ENCODE measurements at places on chromosomes 3 and 15.

GRCh38 chr15:31023841-31024240 lies 32.4 kb upstream of the MTMR10 start:
- DNase-seq, result no peak

DNA sequence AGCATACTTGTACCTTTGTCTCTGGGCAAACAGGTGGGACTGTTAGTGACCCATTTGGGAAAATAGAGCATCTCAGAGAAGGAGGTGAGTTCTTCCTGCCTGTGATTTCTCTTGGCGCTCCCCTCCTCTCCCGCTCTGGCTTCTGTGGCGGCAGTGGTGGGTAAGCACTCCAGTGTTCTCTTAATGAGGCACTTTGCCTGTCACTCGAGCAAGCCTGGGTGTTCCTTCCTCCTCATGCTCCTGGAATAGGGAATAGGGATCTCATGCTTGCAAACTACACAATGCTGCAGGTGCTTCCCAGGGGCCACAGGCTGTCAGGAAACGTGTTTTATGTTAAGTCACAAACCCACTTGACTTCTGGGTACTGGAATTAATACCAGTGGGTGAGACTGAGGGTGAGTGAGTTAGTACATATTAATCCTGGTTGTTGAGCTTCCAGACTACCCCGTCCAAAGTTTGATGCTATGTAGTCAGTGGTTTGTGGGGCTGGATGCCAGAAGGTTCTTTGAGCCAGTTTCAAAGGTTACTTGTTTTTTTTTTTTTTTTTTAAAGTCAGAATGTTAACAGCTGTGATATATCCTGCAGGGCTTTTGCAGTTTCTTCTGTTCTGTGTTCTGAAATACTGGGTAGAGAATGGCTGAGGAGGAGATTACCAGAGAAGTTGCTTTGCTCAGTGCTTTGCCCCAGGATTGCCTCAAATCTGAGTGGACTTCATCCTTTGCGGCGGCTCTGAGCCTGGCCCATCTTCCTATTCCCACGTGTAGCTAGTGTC lies 30.5 kb downstream of the EDEM1 start:
- DNase-seq, result no peak

DNA sequence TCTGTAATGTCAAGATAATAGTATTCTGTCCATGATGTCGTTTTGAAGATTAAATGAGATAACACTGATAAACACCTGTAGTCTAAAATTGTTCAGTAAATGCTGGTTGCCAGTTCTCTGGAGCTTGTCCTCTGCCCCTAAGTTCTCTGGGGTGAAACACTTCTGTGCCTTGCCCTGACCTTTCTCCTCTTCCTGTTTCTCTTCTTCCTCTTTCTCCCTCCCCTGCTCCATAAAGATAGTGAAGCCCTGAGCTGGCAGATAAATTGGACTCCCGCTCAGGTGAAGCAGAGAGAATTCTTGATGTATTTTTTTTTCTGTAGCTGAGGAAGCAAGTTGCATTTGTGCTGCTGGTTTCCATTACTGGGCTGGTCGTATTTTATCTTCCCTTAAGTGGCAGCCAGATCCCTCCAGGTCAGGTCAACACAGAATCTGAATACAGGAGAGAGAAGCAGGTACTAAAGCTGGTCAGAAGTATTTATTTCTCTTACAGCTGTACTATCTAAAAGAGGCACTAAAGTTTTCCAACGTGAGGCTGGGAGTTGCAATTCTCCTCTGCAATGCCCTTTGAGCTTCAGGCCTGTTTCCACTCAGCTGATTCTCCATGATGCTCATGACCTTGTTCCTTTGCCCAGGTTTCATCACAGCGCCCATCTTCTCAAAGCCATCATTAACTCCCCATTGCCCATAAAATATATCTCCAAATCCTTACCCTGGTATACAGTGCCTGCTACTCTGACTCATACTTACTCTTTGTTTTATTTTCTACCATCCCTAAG lies 319.3 kb upstream of the CFAP20DC start:
- DNase-seq, result no peak

DNA sequence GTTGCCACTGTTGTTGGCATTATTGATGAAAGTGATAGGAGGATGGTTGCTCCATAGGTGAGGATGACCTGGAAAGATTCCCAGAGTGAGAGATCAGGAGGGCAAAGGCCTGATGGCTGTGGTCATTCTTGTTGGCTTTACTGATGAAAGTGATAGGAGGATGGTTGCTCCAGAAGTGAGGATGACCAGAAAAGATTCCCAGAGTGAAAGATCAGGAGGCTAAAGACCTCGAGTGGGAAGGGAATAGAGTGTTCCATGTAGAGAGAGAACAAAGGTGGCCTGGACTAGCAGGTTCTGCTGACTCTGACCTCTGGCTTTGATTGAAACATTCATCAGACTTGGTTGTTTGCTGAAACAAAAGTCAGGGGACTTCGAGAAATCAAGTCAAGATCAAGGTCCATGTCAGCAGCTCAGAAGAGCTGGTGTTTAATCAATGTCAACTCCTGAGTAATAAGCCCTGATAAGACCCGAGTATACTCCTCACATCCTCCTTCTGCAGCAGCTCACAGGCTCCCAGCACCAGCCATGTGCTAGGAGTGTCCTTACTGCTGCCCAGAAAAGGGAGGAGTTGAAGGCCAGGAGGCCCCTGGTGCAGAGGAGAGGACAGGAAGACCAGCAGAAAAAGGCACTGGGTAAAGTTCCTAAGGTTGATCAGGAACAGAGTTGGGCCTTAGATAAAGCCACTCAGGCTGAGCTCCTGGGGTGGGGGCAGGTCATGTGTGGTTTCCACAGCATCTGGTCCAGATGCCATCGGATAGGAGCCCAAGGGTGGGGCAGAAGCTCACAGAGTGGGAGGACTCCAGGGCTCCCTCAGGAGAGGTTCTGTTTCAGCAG lies 19.9 kb downstream of the CYP8B1 start:
- no peak for DNase-seq

DNA sequence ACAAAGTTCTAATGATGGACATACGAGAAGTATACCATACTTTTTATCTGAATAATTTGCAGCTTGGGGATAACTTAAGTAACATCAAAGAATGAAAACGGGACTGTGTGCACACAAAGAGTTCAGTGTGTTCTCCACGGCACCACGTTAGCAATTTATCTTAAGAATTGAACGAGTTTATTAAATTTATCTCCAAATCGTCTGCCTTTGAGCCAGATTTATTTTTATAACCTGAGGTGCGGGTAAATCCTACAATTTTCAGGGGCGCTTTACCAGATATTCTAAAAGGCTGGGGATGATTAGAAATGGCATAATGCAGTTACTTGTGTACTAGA lies 3.5 kb downstream of the CHD2 start:
- DNase-seq, result no peak

GRCh38 chr3:47579875-47580274 lies 1.2 kb upstream of the CSPG5 start:
- DNase-seq, result no peak

GRCh38 chr15:48021336-48022086 lies 99.3 kb upstream of the SLC24A5 start:
- peak; percentile 17 for DNase-seq

- peak; percentile 88 for DNase-seq
These were observed 160.2 kb upstream of the TBL1XR1 start for GRCh38 chr3:177357352-177358090.

GRCh38 chr3:89787979-89788378 lies 680.6 kb downstream of the EPHA3 start:
- DNase-seq, result no peak

GRCh38 chr3:185995352-185995751 lies 57.5 kb upstream of the TRA2B start:
- peak; percentile 68 for DNase-seq

- DNase-seq, result no peak
These were observed 374.1 kb upstream of the RBMS3 start for GRCh38 chr3:28906561-28907310.

DNA sequence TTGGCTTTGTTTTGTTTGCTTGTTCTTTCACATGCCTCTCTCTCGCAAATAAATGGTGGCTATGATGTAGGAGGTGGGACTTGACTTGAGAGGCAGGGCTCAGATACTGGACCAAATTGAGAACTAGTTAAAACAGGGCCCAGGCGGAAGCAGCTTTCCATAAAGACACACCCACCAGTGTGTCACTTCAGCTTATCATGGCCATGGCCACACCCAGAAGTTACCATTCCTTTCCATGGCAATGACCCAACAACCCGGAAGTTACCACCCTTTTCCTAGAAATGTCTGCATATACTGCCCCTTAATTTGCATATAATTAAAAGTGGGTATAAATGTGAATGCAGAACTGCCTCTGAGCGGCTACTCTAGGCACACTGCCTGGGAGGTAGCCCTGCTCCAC lies 62.6 kb upstream of the CNTN4 start:
- DNase-seq, result no peak

GRCh38 chr3:143571548-143571947 lies 276.7 kb downstream of the SLC9A9 start:
- DNase-seq, result peak; percentile 2

DNA sequence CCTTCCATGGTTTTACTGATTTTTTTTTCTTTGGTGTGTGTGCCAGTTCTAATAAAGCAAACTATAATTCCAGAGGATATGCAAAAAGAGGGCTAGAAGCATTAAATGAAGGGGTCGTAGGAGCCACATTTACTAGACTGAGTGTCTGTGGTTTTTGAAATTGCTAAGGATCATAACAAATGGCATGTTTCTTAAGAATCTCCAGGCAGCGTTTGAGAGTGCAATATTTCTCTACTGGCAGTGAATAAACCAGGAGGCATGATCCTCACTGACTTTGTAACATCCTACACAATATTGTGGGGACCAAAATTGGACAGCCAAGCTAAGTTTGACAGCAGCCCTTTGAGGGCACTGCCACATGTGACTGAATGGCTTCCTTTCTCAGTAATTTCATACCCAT lies 115.9 kb upstream of the CCNL1 start:
- no peak for DNase-seq

- peak; percentile 96 for DNase-seq
These were observed at the start of gene PRICKLE2 for GRCh38 chr3:64224826-64225610. TSS of gene PRICKLE2 (minus strand) at chr3:64225466. CDS start at chr3:64198927, 26,539 bp downstream.

DNA sequence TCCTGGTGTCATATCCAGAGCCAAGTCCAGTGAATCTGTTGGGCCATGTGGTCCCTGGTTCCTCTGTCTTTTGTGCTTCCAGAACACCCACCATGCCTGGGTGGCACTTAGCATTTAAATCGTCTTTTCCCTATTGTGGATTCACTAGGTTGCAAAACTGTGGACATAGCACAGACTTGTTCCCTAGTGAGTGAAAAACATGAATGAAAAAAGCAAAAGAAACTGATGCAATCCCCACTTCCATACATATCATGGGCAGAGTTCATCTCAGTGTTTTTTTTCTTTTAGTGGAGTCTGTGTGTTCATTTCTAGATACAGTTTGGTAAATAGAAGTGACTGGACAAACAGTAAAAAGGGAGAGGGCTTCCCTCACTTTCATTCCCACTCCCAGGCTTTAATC lies 170.5 kb downstream of the SLCO3A1 start:
- DNase-seq, result no peak

DNA sequence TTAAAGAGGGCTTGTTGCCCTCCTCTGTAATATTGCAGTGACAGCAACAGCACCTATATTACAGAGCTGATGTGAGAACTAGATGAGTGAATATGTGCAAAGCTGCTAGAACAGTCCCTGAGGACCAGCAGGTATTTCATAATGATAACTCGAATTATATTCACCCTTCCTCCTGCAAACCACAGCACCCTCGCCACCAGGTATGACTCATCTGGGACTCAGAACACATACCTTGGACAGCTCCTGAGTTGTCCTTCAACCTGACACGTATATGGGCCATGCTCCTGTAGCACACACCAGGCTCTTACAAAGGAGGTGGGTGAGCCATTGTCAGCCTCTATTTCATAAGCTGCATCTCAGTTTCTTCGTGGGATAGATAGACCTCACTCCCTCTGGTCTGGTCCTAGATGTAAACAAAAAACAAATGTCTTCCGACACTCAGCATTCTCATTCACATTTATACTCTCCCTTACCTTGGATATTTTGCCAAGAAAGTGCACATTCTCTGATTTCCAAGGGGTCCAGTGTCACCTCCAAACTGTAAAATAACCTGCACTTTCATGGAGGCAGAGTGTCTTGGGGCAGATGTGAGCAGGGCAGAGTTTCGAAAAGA lies 124.5 kb downstream of the TLE3 start:
- peak; percentile 36 for DNase-seq

DNA sequence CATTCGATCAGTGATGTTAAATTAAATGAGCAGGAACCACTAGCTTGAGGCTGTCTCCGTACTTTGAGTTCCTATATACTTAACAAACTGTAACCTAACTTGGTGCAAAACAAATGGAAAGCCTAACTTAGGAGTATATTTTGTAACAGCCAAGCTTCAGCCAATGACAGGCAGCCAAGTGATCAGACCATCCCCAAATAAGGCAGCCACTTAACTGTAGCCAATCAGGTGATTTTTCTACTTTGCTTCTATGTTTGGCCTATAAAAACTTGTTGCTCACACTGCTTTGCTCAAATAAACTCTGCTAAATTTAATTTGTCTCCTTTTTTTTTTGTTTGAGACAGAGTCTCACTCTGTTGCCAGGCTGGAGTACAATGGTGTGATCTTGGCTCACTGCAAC lies 19.3 kb upstream of the ZNF770 start:
- no peak for DNase-seq

DNA sequence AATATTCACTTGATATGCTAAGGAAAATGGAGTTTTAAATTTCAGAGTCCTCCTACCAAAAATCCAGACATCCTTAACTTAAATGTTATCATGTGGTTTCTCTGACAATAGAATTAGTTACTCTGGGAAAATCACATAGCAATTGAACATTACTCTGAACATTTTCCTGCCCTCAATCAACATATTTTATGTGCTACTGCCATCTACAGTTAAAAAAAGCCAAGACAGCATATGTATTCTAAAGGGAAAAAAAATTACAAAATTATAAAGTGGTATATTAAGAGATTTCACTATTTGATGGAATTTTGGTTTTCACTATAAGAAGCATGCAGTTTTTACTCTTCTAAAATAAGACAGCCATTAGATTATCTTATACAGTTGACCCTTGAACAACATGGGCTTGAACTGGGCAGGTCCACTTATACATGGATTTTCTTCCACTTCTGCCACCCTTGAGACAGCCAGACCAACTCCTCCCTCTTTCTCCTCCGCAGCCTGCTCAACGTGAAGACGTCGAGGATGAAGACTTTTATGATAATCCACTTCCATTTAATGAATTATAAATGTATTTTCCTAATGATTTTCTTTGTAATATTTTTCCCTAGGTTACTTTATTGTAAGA lies 122.3 kb downstream of the ATP1B3 start:
- DNase-seq, result no peak

GRCh38 chr3:15331606-15332404 lies 581 bp downstream of the SH3BP5 start:
- DNase-seq, result no peak

GRCh38 chr3:84600703-84601225 lies 358.0 kb upstream of the CADM2 start:
- no peak for DNase-seq

GRCh38 chr3:81472600-81473362 lies 288.7 kb downstream of the GBE1 start:
- DNase-seq, result no peak

GRCh38 chr15:90358124-90359033 lies 6.3 kb downstream of the ZNF774 start:
- DNase-seq, result peak; percentile 45

DNA sequence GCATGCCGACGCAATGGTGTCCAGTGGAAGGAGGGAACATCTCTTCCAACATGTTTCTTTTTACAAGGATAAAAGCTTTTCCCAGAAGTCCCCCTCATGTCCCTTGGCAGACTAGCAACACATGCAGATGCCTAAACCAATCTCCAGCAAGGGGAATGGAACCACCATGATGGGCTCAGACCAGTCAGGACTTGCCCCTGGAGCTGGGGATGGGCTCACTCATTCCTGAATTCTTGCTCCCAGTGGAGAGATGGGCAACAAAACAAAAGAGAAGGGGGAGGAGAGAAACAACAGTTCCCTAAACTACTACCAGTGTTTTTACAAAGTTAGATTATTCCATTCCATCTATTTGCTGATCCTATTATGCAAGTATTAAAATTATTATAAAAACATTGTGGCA lies 76.8 kb upstream of the OXTR start:
- no peak for DNase-seq

Data from brain microvascular endothelial cell (primary cell).